ENCODE measurements at places on chromosomes 3 and 15.

GRCh38 chr3:127953091-127954035, 38.3 kb downstream of the KBTBD12 start:
- DNase-seq, result no peak

DNA sequence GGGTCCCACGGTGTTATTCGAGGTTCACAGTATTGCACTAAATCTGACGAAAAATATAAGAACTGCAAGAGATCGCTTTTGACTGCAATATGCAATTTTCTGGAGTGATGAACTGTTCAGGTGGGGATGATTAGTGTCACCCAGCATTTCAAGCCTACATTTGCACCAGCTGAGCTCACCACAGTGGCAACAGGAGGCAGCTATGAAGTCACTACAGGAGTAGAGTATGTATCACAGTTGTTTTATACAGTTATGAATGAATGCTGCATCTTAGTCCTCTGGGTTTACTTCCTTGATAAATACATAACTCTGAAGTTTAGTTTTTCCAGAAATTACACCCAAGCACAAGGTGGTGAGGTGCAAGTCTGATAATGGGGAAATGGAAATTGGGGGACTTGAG, 69.6 kb downstream of the CHSY1 start:
- no peak for DNase-seq

- no peak for DNase-seq
These were observed 11.5 kb downstream of the CCDC80 start for GRCh38 chr3:112629425-112629824.

GRCh38 chr3:36146404-36146803, 233.9 kb upstream of the STAC start:
- no peak for DNase-seq

DNA sequence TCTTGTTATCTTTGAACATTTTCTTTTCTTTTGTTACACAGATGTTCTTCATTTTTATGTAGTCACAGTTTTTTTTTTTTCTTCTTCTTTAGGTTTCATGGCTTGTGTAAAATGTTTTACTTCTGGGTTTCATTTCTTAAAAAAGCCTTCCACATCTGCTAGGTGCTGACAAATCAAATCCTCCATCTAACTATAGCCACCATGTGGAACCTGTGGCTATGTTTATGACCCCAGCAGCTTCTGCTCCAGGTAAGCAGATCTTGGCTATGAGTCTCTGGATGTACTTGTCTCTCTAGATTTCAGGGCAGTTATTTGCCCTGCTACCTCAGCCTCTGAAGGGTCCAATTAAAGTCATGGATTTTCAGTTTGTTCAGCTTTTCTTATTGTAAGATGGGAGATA, 44.5 kb downstream of the OXSM start:
- DNase-seq, result no peak

- DNase-seq, result no peak
These were observed 325.0 kb upstream of the CDIN1 start for GRCh38 chr15:36254426-36254825.

DNA sequence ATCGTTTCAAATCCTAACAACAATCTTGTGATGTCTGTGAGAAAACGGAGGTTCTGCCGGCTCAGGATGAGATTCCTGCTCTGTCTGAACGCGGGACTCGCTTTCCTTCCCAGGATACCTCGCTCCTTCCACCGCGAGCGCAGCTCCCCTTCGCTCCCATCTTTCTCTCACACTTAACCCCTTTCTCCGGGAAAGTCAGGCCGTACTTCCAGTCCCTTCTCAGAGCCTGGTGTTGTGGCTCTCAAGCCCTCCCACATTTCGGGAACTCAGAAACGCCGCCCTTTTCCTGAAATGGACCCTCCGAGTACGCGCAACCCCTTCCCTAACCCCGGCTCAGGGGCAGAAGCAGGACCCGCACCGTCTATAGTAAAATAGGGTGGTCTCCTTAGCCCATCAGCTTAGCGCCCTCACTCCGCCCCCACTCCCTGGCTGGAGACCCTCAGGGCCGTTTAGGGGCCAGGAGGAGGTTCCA, 378 bp upstream of the FEM1B start:
- DNase-seq, result no peak

DNA sequence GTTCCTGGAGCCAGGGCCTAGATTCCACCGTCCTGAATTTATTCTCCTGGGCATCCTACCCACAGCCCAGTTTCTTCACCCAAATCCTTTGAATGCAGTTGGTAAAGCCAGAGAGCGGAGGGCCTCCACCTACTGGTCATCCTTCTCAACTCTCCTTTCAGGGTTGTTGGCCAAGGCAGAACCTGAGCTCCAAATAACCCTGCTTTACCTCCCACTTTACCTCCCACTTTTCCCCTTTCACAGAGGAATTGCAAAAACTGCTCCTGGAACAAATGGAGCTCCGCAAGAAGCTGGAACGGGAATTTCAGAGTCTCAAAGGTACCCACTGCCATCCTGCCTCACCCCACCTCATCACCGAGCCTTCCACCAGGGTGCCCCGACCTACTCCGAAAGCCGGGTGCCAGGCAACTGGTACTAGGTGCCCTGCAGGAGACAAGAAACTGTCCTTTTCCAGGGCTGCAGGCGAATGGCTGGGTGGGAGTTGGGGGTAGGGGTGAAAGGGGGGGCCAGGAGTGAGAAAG, 6.8 kb downstream of the SKOR1 start:
- no peak for DNase-seq

GRCh38 chr15:60616628-60617027, 137.7 kb upstream of the ICE2 start:
- no peak for DNase-seq

GRCh38 chr3:58013973-58014649, 5.9 kb downstream of the FLNB start:
- no peak for DNase-seq

DNA sequence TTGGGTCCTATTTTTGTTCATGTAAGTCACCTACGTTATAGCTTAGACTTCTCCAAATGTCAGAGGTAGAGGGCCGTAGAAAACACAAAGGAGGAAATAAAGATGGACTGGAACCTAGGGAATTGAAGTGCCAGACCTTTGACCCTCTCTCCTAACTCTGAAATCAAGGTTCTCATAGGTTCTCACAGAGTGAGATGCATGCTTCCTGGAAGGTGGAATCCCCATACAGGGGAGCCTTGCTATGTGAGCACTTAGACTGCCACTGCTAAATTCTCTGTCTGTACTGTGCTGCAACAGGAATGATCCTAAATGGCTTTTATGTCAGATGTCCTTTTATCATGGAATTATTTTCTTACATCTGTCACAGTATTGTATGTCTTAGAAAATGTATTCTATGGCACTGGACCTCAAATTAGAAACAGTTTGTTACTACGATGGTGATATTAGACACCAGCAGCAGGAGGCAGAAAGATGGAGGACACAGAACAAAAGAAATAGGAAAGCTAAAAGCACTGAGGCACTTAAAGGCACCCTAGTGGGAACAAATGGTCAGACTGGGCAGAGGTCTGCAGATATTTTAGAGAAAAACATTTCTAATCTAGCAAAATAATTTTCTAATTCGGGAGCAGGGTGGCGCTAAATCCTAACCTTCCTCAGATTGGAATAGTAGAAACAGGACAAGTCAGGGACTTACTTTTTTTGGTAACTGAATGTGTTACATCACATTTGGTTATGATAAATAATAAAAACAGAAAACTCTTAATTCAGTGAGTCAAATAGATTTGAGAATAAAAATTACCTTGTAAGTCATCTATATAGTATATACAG, 60.2 kb upstream of the CDAN1 start:
- no peak for DNase-seq

DNA sequence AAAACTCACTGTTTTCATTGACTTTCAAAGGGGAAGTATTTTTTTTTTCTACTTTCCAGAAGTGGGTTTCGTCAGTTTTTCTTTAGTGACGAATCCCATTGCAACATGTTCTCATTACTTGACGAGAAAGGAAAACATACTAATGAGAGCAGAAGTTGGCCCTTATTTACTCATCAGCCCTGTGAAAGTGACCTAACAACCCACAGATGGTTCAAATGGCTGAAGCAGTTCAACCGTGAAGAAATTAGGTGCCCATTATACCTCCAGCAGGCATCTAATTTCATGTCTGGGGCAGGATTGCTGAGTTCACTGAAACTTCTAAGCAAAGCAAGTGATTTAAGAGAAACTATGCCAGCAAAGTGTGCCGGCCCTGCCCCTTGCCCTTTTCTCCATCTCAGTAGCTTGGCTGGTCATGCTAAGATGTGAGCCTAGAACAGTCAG, 9.0 kb downstream of the AQP9 start:
- DNase-seq, result no peak

DNA sequence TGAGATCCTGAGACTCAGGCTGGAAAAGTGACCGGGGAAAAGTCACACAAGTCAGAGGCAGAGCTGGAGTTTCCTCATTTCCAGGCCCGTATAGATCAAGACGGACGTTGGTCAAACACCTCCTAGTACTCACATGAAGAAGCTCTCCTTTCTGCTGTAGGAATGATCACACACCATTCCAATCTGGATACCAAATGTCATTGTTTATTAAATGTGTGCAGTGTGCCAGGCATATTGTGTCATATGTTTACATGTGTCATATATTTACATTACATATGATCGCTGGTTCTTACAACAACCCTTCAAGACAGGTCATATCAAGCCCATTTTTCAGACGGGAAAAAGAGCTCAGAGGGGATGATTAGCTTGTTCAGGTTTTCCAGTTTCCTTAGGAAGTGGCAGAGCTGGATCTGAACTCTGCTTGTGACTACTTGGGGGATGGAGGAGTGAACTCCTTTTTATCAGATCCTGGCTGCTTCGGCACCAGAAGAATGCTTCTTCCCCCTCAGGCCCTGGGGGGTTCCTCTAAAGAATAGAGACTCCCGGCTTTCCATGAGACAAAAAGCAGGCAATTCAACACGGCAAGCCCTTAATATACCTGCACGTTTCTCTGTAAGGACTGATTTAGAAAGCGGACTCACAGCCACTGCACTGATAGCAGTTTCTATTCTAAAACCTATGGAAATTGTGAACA, 41.9 kb downstream of the FAM43A start:
- DNase-seq, result no peak

- no peak for DNase-seq
These were observed 56.8 kb downstream of the PHLDB2 start for GRCh38 chr3:111915905-111916304.

GRCh38 chr3:129576514-129577352, 29.7 kb downstream of the PLXND1 start:
- DNase-seq, result peak; percentile 19

DNA sequence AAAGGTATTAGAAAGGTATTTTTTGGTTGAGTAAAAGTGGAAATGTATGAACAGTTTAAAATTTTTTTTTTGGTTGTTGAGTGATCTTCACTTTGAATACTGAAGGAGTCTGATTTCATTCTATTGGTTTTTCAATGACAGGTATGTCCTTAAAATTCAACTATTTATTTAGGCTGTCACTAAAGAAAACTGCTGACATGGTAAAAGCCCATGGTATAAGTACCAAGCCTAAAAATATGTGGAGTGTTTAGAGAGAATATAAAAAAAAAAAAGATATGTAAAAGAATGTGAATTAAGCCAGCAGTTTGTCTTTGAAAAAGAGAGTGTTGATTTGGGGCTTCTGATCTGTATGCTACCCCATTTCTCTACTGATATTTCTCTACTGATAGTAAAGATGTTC, 90.3 kb upstream of the SUCLG2 start:
- no peak for DNase-seq

GRCh38 chr15:90588427-90588826, 58.7 kb downstream of the CRTC3 start:
- no peak for DNase-seq

- no peak for DNase-seq
These were observed 13.5 kb downstream of the POC1A start for GRCh38 chr3:52140769-52141168.

GRCh38 chr3:55605443-55606236, 118.5 kb upstream of the WNT5A start:
- no peak for DNase-seq

- DNase-seq, result no peak
These were observed 57.2 kb downstream of the CBLB start for GRCh38 chr3:105811518-105812193.

- no peak for DNase-seq
These were observed 219.3 kb downstream of the PTPRG start for GRCh38 chr3:61780455-61781228.

GRCh38 chr3:14441920-14442300, 39.5 kb downstream of the SLC6A6 start:
- no peak for DNase-seq

GRCh38 chr3:9238721-9239295, 10.6 kb downstream of the SRGAP3 start:
- DNase-seq, result no peak

- DNase-seq, result no peak
These were observed 12.4 kb upstream of the SYN2 start for GRCh38 chr3:11991751-11992150.

DNA sequence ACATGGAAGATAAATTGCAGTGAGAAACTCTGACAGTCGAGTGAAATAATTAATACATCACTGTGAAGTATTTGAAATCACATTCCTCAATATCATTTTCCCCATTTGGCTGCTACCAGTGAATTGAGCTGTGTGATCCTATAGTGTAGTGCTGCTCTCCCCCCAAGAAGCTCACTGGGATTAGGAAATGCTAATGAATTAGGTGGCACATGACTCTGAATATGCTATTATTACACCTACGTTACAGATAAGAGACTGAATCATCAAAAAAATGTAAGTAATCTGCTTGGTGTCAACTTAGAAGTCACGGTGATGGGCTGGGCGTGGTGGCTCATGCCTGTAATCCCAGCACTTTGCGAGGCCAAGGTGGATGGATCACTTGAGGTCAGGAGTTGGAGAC, 34.7 kb upstream of the SYNM start:
- DNase-seq, result no peak

GRCh38 chr3:196753201-196753600, 13.5 kb downstream of the PAK2 start:
- no peak for DNase-seq

DNA sequence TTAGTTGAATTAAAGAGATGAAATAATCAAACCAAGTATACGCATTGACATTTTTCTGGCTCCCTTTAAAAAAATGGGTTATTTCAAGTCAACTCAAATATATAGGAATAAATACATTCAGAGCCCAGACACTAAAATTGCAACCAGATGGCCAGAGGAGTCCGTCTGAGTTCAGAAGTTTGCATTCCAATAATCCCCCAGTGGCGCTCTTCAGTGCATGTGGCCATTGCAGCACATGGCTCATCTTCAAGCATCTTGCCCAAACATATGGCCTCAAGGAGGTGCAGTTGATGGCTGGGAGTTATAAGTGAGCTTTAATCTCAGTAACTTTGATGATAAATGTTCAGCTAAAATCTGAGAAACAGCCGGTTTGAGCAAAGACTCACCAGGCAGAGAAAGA, 295.8 kb upstream of the LRRN1 start:
- DNase-seq, result no peak

DNA sequence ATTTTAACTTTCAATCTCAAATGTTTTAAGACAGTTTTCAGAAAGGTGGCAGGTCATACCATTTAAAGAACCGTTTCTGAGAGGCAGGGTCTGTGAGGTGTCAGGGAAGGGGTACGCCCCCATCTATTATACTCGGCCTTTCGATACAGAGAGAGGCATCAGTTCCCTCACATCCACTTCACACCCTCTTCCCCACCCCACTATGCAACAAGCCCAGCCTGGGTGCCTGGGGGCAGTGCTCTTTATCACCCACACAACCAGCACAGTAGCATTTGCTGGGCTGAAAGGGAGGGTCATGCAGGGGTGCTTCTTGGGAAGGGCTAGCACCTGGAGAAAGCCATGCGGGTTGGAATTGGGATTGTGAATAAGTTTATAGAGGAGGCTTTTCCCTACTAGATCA, 56.0 kb upstream of the KCNMB2 start:
- DNase-seq, result no peak

GRCh38 chr3:119257654-119258410, 17.2 kb upstream of the B4GALT4 start:
- DNase-seq, result no peak
